Small intestine (tissue), 16 donors: ENCODE measurements at places on chromosomes 7 and 10.

DNA sequence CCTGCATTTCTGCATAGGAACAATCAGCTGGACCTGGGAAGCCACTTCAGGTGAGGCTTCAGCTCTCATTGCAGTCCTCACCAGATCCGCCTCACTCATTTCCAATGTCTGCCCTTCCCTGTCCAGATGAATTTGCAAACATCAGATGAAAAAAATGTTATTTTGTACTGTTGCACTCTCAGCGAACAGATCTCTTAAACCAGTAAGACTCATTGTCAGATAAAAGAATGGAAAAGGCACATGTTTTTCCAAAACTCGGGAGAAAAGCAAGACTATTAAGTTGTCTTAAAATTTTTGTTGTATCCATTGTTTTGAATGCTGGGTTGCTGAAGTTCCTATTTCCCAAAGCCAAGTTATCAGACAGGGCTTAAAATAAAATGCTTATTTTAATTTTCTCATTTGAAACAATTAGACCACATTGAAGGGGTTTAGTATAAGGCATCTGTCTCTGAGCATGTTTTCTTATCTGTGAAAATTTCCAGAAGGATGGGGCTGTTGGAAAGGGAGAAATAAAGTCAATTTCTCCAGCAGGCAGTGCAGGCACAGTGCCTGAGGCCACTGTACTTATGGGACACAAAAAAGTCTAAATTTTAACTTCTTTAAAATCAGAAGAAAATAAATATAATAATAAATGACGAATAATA lies 396.8 kb downstream of the KCNMA1 start:
- no peak for DNase-seq

DNA sequence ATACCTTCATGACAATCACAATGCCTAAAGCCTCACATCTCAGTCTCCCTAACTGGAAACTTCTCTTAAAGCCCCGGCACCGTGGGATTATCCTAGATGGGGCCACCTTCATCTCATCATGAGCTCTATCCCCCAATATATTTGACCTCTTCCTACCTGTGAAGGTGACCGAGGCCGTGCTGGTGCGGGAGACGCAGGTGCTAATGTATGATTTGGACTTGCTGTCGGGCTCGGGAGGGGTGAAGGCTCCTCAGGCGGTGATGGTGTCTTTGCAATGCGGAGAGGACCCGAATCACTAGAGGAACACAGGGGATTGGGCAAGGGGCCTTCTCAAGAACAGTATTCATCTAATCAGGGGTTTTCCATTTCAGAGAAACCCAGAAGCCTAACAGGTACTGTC lies 168.4 kb downstream of the AMPH start:
- no peak for DNase-seq

GRCh38 chr7:111175908-111176441 lies 85.0 kb downstream of the LRRN3 start:
- DNase-seq, result no peak

DNA sequence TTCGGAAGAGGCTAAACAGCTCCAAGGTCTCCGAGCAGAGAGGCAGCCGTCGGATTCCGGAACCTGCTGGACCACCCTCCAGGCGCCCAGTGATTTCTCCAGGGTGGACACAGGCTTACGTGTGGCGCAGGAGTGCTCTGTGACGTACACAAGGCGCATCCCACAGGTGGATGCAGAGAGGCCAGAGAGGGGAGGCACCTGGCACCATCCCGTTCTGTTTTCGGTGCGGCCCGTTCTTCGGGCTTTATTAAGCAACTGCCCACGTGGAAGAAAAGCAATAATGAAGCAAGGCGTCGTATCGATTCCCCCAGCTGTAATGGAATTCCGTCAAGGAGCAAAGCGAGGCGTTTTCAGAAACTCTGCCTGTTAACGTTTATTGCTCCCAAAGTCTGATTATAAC lies 163.6 kb downstream of the PTPRN2 start:
- DNase-seq, result no peak

DNA sequence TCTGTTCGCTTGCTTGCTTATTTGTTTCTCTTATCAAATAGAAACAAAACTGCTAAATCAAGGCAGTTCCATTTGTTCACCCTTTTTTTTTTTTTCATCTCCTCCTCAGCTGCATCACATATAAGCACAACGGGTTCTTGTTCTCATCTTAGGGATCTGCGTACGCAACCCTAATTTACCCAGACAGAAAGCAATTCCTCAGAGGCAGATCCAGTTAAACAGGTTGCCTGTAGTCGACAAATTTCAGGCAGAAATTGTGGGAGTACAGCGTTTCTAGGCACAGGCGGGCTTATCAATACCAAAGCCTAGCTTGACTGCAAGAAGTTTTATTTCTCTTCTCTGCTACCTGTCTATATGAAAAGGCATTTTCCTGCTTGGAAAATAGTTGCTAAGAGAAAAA lies 565.4 kb downstream of the NXPH1 start:
- no peak for DNase-seq

GRCh38 chr10:24278176-24278889 lies 69.4 kb downstream of the KIAA1217 start:
- DNase-seq, result no peak

- DNase-seq, result no peak
These were observed 3.0 kb downstream of the TMEM273 start for GRCh38 chr10:49185213-49185612.

DNA sequence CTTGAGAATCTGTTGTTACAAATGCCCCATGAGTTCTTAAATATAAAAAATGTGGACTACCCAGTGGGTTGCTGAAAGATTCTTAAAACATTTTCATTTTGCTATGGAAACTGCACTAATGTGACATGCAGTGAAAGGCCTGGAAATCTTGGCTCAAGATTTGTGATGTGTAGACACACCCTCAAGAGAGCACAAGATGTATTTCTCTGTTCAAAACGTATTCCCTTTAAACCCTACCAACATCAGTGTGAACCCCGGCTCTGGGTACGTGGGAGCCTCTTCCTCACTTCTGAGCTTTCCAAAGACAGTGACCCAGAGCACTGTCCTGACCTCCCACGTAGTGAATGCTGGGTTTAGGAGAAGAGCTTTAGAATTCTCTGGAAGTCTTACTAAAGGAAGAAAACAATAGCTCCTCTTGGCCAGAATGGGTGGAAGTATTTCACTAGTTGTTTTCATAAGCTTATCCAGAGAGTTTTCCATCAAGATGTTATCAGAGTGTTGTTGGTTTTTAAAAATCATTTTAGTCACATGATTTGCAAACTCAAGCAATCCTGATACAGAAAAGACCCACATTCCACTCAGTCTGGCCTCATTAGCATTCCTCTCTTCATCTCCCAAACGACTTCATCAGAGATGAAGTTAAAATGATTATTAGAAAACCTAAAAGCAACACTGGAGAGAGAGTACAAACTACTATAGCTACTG lies 81.5 kb upstream of the AFAP1L2 start:
- DNase-seq, result no peak

DNA sequence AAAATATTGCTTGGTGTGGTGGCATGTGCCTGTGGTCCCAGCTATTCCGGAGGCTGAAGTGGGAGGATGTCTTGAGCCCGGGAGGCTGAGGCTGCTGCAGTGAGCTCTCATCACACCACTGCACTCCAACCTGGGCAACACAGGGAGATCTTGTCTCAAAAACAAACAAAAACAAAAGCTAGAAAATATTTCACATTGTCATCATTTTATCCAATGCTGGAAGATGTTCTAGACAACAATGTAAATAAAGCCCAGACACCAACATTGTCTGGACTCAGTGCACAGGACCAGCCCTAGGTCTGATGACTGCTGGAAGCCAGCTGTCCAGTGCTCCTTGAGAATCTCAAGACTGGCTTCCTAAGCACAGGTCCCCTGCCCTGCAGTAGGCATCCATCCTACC lies 13.5 kb downstream of the SEPHS1 start:
- DNase-seq, result no peak

DNA sequence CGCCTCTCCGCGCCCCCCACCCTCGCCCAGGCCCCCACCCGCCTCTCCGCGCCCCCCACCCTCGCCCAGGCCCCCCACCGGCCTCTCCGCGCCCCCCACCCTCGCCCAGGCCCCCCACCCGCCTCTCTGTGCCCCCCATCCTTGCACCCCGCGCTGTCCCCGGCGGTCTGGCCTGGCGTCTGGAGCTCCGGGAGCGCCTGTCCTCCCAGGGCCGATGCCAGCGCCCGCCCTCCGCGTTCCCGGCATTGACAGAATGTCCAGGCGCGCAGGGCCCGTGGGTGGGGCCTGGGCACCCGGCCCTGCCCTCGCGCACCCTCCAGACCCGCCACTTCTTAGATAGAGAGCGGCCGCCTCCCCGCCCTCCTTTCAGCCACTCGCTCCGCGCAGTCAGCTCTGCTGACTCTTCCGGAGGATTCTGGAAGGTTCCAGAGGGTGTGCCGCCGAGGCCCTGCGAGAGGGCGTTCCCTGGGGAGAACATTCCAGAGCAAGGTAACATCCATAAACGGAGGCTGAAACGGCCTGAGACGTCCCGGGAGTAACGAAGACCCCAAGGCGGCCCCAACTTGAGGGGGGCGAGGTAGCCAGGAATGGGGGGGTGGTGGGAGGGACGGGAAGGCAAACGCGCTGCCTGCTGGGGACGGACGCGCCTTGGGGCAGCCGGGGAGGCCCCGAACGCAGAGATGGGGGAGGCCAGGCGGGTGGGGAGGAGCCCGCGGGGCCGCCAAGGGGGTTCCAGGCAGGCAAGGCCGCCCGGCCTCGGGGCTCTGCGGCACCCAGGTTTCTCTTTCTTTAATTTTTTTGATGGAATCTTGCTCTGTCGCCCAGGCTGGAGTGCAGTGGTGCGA lies 117.8 kb downstream of the DYNC2I1 start:
- no peak for DNase-seq

- no peak for DNase-seq
These were observed 22.4 kb upstream of the MICU1 start for GRCh38 chr10:72648301-72648700.

DNA sequence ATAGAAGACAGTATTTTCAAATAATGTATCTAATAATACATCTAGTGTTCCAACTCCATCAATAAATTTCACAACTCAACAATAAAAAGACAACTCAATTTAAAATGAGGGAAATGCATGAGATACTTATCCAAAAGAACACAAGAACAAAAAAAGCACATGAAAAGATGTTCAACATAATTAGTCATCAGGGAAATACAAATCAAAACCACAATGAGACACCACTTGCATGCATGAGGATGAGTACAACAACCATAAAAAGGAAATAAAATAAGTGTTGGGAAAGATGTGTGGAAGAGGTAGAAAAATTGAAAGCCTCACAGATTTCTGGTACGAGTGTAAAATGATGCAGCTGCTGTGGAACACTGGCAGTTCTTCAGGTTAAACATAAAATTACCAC lies 111.6 kb upstream of the PTPRZ1 start:
- no peak for DNase-seq

- peak; percentile 72 for DNase-seq
These were observed 608 bp downstream of the ENTPD7 start for GRCh38 chr10:99659868-99660366.

GRCh38 chr7:1455241-1455939 lies 3.9 kb downstream of the MICALL2 start:
- peak; percentile 70 for DNase-seq

DNA sequence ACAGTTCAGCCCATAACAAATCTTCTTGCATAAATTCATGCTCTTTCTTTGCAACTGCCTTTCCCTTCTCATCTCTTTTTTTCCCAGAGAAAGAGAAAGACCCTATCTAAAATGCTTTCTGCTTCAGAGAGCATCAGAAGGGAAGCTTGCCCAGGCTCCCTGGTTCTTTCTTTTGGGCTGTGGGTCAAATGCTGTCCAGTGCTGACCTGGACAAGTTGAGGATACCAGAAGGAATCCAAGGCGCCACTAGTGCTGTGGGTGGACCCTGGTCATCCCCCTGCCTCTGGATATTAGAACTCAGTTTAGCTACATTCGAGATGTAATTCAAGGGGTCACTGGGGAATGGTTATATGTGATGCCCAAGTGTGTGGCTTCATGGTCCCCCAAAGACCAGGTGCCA lies 411.6 kb downstream of the RPS24 start:
- no peak for DNase-seq

- no peak for DNase-seq
These were observed 111.5 kb upstream of the SVIL start for GRCh38 chr10:29746080-29746797.

DNA sequence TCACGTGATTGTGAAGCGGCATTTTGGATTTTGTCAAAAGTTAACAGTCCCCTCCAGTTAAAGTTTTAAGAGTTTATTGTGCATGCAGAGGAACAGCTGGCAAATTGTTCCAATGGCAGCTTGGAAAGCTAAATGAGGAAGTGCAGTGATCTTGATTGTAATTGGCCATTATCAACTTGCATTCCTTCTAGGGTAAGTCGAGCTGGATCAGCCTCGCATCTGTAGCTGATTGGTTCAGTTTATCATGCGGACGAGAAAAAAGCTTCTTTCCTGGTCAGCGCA lies 566 bp downstream of the ZNF789 start:
- DNase-seq, result peak; percentile 81

DNA sequence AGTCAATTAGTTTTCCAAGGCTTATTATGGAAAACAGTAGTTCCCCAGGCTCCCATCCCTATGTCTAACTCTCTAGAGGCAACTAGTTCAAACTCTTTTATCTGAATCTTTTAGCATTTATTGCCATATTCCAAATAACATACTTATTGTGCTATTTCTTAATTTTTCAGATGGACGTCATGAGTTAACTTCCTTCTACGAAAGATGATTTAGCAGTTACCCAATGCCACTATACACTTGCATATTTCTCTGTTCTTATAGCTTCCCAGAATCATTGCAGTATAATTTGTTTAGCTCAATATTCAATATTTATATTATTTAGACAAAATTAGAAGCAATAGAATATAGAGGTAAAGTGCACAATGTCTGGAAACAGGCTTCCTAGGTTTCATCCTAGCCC lies 52.8 kb downstream of the REEP3 start:
- DNase-seq, result no peak

- DNase-seq, result peak; percentile 50
These were observed 452 bp downstream of the SEMA3C start for GRCh38 chr7:80918399-80918798.

DNA sequence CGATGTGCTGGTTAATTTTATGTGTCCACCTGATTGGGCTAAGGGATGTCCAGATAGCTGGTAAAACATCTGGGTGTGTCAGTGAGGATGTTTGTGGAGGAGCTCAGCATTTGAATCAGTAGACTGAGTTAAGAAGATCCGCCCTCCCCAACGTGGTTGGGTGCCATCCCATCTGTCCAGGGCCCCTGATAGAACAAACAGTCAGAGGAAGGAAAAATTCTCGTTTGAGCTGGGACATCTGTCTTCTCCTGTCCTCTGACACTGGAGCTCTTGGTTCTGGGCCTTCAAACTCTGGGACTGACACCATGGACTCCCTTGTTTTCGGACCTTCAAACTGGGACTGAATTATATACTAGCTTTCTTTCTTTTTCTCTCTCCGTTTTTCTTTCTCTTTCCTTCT lies 59.6 kb downstream of the CARD11 start:
- DNase-seq, result no peak

DNA sequence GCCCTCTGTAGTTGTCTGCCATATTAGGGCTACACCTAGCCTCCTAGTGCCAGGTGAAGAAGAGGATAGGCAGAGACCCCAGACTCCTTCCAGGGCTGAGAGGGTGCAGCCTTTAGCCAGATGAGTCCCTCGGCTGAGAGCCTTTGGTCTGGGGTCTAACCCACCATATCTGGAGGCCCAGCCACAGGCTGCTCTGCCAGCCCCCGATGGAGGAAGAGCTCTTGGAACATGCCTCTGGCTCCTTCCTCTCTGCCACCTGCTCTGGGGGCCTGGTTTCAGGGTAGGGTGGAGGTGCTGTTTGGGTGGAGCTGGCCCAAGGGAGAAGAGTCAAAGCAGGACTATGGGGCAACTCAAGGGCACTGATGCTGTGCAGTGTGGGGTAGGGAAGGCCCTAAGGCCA lies 1.4 kb downstream of the LRRC18 start:
- no peak for DNase-seq
